ENCODE measurements at places on chromosomes 3 and 15.

DNA sequence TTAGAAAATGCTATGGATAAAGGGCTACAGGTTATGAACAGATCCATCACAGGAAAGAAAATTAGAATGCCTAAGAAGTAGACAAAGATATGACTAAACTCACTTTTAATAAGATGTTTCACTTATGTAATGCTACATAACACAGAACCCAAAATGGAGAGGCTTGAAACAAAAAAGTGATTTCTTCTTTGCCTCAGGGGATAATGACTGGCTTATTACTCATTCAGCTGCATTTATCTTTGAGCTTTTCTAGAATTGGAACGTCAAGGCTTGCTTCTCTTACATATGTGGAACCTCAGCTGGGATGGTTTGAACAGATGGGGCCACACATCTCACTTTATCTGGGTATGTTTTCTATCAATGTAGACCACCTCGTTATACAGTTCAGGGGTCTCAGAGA lies 120.6 kb upstream of the EPHA3 start:
- no peak for DNase-seq

- no peak for DNase-seq
Measured at GRCh38 chr3:67290438-67290837, 292.3 kb downstream of the KBTBD8 start.

- DNase-seq = no peak
Measured at GRCh38 chr3:157662171-157662570, 159.0 kb upstream of the VEPH1 start.

GRCh38 chr3:25564075-25564474 lies 100.6 kb downstream of the TOP2B start:
- DNase-seq = no peak

GRCh38 chr3:36812240-36812639 lies 47.9 kb upstream of the DCLK3 start:
- no peak for DNase-seq

GRCh38 chr15:71709808-71710418 lies 100.4 kb upstream of the NR2E3 start:
- no peak for DNase-seq

DNA sequence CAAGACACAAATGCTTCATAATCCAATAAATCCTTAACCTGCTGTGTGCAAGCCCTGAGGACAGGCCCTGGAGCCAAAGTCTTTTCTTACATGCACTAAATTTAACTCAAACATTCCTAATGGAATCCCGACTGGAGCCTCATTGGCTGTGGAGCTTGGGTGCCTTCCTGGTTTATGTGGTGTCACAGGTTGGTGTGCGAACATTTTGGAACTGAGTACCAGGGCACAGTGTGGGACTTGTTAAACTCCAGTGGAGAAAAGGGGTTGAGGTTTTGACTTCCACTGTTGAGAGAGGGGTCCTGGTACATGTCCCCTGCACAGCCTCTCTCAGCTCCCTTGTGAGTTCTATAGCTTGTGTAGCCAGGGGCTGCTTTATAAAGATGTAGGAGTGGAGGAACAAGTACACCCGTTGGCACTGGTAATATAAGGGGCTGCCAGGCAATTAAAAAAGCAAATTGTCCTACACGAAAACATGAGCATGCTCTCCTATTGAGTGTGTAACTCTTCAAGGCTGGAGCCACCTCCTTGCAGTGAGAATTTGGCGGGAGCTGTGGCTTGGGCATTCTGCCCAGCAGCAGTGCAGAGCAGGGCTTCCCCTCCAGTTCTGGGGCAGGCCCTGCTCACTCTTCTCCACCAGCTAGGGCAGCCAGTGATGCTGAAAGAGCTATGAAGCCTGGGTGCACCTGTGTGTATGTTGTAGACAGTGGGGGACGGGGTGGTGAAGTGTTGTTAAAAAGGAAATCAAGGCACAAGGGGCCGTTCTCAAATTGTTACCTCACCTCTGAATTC lies 218.1 kb downstream of the CLSTN2 start:
- no peak for DNase-seq

- no peak for DNase-seq
Measured at GRCh38 chr3:131807822-131808221, 227.0 kb downstream of the CPNE4 start.

DNA sequence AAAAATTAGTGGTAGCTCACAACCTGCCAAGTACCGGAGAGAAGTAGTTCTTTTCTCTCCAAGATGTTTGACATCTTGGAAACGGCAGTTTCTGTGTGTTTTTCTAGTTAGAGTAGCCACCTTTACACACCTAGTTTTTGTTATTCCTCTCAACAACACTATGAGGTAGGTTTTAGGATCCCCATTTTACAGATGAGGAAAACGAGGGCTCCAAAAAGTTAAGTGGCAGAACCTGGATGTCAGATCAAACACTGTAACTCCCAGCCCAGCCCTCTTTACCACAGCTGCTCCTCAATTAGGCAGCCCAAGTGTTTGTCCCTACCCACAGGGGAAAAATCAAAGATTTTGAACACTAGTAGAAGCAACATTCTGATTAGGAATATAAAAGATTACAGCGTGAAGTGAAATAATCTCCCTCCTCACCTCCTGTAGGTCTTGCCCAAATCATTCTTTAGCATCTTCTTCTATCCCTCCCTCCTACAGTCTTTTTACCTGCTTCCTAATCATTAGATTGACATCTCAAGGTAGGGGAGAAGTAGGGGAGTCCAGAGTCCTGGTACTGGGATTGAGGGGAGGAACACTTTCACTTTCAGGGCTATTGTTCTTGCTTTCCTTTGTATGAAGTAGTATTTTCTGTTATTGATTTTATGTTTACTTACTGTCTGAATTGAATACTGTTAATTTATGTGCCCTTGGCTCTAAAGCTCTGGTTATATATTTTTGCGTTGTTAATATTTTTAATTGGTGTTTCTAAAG lies 142.6 kb downstream of the CMSS1 start:
- no peak for DNase-seq

DNA sequence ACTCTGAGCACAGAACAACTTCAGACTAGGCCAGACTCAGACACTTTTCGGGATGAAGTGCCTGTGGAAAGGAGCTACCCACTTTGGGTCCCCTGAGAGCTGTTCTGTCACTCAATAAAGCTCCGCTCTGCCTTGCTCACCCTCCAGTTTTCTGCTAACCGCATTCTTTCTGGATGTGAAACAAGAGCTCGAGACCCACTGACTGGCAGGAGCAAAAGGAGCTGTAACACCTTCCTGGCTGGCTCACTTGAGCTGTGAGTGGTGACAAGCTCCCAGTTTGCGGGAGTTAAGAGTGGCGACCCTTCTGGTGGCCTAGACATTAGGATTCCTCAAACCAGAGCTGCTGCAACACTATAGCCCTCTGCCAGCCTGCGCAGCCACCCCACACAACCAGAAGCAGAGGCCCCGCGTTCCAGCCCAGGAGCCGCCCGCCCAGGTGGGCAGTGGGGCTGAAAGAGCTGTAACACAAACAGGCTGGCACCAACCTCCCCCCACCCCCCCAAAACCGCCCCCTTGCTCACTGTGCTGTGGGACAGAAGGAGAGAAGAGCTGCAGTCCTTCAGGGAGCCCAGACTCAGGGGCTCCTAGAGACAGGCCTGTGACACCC lies 1178.1 kb upstream of the GBE1 start:
- no peak for DNase-seq

GRCh38 chr3:87006844-87007439 lies 16.0 kb upstream of the VGLL3 start:
- no peak for DNase-seq

DNA sequence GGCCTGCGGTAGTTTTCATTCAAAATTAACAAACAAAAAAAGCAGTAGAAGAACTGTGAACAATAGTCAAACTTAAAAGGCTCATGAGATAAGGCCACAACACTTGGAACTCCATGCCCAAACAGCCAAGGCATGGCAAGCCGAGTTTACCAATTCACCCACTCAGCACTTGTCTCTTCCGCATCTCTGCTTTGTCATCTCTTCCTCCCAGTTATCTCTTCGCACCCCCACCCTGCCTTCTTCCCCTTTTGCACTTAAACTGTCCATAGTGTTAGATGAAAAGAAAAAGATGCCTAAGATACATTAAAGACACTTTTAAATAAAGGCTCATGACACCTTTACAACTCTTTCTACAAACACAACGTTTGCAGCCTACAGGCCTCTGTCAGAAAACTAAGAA lies 11.1 kb downstream of the TLE3 start:
- DNase-seq = no peak

GRCh38 chr3:189490337-189490736 lies 140.9 kb upstream of the TP63 start:
- no peak for DNase-seq

DNA sequence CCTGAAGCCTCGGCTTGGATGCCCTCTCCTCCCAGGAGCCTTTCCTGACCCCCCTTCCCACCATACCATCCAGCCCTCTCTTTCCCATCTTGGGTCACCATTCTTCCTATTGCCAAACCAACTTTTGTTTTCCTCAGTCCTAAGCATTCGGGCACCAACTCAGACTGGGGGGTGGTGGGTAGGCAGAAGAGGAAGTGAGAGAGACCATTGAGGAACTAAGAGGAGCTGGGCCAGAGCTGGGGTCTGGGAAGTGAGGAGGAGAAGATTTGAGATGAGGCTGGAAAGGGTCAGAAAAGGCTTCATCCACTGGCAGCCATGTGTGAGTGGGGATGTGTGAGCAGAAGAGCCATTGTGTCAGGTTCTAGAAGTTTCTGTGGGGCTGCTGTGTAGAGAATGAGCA lies 37.7 kb downstream of the TKT start:
- no peak for DNase-seq

DNA sequence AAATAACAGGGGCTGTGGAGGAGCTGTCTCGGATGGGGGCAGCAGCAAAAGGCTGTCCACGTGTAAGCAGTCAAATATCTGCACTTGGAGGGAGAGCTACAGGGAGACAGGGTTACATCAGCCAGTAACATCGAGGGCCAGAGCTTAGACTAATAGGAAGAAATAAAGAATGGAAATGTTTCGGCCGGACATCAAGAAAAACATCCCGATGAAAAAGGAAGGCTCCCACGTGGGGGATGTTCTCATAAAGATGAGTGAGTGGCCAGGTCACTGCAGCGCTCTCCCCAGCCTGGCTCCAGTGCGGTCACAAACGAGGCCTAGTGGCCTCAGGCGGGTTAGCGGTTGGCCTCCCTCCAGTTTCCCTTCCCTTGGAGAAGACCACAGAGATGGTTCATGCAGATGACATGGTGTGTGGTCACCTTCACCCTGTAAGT lies 56.1 kb upstream of the WNT5A start:
- no peak for DNase-seq

- no peak for DNase-seq
Measured at GRCh38 chr3:193686665-193687483, 93.9 kb downstream of the OPA1 start.

- DNase-seq = peak; percentile 32
Measured at GRCh38 chr15:70023064-70023768, 74.5 kb downstream of the TLE3 start.

GRCh38 chr15:64596701-64597476 lies 136.5 kb downstream of the ZNF609 start:
- no peak for DNase-seq

DNA sequence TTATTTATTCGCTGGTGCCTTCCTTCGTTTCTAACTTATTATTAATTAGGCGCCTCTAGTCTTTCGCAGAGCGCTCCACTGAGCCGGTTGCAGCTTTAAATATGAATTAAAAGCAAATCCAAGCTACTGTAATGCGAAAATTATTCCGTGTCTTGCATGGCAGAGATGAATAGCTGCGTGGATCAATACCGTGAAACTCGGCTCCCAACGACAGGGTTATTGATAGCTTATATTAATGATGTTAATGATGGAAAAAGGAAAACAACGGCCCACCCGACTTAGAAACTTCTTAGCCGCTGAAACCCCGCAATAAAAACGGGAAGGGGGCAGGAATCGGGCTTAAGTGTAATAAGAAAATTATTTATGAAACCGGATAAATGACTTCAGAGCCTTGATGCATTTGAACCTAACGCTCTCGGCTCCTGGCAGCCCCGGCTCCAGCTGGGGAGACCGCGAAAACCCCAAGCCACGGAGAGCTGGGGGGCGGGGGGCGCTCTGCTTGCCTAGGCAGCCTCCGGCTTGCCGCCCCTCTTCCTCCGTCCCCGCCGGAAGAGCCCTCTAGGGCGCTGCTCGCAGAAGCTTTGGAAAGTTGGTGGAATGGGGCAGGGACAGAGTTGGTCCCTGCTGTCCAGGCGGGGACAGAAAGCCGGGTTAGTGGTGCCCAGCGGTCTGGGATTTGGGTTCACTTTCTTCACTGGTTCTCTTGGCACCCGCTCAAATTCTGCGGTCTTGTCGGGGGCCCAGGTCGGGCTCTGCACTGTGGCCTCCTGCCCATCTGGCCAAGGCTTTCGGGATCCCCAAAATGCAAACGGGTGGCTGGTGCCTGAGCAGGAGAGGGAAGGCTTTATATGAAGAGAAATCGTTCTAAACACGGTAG lies 7.7 kb upstream of the ONECUT1 start:
- no peak for DNase-seq

DNA sequence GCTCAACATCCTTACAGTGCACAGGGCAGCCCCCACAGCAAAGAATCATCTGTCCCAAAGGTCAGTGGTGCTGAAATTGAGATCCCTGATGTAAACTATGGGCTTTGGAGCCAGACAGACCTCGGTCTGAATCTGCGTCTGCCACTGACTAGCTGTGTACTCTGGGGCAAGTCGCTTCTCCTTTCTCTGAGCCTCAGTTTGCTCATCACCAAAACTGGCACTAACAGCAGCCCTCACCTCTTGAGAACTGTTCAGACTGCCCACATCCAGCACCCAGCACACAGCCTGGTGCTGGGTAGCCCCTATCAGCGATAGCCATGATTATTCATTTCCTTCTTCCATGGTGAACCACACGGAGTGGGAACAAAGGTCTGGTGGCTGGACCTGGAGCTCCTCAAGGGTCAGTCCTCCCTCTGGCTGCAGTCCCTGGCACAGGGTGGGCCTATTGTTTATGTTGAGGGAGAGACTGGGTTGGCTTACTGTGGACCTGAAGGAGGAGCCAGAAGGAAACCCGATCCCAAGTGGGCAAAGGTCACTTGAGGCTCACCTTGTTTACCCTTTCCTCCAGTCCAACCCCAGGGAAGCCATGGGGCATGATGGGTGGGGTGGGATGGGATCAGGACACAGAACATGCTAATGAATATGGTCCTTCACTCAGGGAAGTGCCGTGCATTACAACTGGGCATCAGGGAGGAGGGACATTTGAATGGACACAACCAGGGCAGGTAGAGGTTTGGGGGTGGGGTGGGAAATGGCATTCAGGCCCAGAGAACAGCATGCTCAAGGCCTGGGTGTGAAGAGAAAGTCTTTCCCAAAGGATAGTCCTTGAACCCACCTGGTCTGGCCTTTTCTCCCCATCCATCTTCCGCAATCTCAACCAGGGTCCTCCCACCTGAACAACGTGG lies 1.6 kb upstream of the PRKCD start:
- DNase-seq = no peak

- no peak for DNase-seq
Measured at GRCh38 chr3:50557915-50558314, 9.6 kb downstream of the C3orf18 start.

DNA sequence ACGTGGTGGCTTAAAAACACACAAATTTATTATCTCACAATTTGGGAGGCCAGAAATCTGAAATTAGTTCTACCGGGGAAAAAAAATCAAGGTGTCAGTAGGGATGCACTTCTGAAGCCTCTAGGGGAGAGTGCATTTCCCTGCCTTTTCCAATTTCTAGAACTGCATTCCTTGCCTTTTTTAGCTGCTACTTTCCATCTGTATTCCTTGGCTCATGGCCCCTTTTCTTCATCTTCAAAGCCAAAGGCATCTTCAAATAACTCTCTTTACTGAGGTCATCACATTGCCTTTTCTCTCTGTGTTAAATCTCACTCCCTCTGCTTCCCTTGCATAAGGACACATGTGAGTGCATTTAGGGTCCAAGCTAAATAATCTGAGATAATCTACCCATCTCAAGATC lies 69.5 kb upstream of the NEO1 start:
- no peak for DNase-seq

All from T-helper 9 cell (primary cell).